ENCODE measurements at places on chromosomes 1 and 21. TPM values are rescaled to one million over a fixed set of nuclear protein-coding genes. Genes with fewer than 3 reads are reported as not detected.

- DNase-seq, result no peak
These were observed 27.1 kb upstream of the HAO2 start for GRCh38 chr1:119341372-119341947.

- DNase-seq, result no peak
These were observed 330.0 kb upstream of the DEPDC1 start for GRCh38 chr1:68826836-68827235.

The MAN1C1 gene
- total RNA-seq, result 4.9 TPM

DNA sequence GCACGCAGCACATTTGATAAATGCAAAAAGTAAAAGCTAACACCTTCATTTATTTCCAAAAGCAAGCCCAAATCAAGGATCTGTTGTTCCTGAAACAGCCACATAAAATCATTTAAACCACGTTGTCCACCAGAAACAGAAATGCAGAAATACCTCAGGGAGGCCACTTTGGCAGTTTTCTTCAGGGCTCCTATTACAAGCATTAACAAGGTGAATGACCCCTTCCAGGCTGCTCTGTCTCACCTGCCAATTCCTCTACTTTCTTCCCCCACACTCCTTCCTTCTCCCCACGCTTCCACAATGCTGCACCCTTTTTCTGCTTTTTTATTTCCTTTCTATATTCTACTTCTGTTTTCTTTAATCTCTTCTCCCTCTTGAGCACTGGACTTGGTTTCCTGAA, 55.0 kb upstream of the PTGFRN start:
- DNase-seq, result no peak

- peak; percentile 49 for DNase-seq
These were observed 57.2 kb upstream of the C1orf185 start for GRCh38 chr1:51044834-51045233.

Data from OCI-LY7 (cell line).